Liver (tissue), 10 donors: ENCODE measurements at places on chromosomes 13 and 19.
A peak's percentile ranks its signal among the peaks of the same experiment; 100 is the strongest.

DNA sequence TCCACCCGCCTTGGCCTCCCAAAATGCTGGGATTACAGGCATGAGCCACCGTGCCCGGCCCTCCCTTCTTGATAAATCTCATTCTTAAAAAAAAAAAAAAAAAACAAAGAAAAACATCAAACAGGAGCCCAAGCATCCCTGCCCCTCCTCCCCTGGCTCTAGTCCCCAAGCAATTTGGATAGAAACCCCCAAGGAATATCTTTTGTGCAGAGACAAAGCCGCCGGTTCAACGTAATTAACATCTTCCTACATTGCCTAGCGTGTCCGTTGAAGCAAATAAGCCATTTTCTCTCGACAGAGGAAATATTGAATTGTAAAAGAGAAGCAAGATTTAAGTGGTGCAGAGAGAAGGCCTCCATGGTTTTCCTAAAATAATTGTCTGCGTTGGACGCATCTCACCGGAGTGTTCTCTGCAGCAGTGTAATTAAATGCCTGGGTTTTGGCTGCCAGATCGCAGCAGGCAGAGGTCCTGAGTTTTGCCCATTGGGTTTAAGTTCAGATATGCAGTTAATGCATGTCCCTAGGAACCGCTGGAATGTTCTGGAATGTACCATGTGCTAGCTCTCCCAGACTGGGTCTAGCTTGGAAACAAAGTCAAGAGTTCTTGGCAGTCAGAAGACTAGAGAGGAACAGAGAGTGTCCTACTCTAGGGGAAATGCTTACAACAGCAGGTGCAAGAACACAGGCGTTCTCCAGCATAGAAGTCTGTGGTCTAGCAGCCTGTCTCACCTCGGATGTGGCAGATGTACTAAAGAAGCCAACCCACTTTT is 30.8 kb downstream of the PIN1 start:
- DNase-seq = no peak

GRCh38 chr19:46529622-46530451 is 34.2 kb upstream of the PNMA8B start:
- peak; percentile 77 for DNase-seq

- no peak for DNase-seq
Measured at GRCh38 chr13:103487841-103488240, 421.6 kb upstream of the SLC10A2 start.

- DNase-seq = no peak
Measured at GRCh38 chr13:39822437-39822836, 167.0 kb downstream of the COG6 start.
